ENCODE measurements at places on chromosomes 1 and 21.

DNA sequence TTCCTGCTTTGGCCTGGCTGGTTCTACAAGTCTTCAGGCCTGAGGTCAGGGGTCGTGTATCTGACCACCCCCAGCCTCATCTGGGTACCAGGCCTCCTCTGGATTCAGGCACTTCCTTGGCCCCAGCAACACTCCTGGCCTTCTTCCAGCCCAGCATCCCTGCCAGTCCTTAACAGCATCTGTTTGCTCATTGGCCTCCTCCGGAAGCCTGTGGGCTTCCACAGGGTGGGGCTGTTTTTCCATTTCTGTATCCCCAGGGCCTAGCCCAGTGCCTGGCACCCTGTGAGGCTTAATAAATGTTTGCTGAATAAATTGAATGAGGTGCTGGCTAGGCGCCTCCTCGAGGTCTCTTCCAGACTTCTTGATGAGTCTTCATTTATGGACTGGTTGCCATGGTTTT lies 21.5 kb upstream of the GPR37L1 start:
- DNase-seq, result no peak

DNA sequence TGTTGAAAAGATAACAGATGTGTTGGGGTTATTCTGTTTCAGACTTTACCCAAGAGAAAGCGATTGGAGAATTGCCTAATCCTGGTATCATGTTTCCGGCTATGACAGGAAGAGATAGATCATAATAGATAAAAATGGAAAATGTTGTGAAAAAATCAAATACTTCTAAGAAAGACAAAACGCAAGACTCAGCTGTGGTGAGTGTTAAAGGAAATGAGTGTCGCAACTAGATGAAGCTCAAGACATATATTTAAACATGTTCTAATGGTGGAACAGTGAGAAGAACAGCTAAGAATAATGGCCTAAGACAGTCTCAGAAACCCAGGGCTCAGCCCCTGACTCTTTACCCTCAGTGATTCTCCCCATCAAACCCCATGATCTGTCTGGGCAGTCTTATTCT lies 426.7 kb upstream of the RUNX1 start:
- no peak for DNase-seq

DNA sequence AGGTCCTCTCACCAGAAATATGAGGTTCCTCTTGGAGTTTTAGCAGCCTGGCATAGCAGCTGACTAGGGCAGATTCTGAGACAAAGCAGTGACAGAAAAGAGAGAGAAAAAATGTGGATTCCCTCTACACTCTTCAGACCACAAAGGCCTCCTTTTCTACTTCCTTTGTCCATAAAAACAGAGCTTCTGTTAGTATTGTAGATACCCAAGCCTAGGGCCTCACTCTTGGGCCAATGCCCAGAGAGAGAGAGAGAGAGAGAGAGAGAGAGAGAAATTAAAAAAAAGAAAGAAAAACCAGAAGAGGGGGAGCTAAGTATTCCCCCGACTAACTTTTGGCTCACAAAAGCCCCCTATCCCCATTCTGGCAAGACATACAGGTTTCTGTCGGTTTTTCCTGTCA lies 2.4 kb upstream of the ZRANB2 start:
- DNase-seq, result no peak

- DNase-seq, result no peak
Measured at GRCh38 chr1:5809207-5809788, 182.9 kb downstream of the NPHP4 start.

- no peak for DNase-seq
Measured at GRCh38 chr1:79190074-79190473, 183.5 kb upstream of the ADGRL4 start.

DNA sequence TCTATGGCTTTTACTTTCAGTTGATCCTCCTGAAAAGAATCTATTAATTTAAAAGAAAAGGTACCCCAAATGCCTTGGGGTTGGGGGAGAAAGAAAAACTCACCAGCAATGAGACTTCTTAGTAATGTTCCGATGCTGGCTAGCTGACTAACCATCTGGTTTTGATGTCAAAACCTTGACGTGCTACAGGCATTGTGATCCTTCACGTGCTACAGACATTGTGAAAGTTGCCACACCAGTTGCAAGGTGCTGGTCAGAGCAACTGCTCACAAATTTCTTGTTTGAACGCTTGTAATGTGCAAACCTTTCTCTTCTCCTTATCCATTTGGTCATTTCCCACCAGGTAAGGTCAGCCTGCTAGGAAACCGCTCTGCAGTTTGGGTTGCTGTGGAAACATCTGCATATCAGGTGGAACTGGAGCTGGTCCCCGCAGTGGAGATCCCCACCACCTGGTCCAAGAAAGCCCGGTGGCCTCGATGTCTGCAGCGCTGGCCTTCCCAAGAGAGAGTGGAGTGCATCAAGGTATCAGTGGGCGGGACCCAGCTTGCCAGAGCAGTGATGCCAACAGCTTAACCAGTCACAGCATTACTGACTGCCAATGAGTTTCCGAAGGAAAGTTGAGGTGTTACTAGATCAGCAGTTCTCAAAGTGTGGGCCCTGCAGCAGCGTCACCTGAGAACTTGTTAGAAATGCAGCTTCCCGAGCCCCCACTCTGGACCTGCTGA lies 16.1 kb downstream of the MAB21L3 start:
- DNase-seq, result no peak

DNA sequence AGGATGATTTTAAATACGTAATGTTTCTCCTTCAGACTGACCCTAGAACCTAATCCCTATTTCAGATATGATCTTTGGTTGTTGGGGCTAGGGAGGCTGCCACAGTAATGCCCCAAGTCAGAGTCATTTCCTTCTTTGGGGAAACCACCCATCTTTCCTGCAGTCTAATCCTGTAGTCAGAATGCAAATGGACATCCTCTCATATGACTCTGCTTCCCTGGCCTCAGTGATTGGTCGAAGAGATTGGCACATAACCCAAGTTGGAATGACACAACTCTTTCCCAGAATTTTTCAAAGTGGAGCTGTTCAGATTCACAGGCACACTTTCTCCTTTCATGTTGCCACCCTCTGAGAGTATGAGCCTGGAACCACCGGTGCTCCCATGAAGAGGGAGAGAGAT lies 58.8 kb upstream of the ZNF644 start:
- DNase-seq, result no peak

GRCh38 chr1:35650416-35650815 lies 9.1 kb upstream of the PSMB2 start:
- no peak for DNase-seq

DNA sequence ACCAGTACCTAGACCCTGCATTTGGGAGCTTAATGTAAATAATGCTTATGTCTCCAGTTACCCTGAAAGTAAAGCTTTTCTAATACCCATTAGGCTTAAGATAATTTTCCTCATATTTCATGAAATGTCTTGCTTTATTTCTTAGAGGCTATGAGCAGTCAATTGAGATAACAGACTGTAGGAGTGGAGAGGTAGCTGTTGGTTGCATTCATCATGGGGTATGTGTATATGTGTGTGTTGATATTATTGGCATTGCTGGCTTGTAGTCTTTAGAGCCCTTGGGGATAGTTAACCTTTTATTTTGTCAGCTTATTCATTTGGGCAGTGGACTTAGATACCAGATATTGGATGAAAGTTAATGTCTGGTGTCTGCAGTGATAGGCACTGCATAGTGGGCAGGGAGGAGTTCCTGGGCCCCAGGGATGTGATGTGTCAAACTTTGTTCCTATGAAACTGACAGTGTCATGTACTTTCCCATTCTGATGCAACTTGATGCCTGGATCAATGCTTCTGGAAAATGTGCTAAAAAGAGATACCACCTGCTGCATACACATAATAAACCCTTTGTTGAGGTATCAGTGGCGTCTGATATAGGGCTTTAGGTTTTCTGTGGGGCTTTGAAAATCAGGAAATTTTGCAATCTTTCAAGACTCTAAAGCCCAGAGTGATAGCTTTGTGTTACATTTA lies 83.9 kb downstream of the MAST2 start:
- no peak for DNase-seq

DNA sequence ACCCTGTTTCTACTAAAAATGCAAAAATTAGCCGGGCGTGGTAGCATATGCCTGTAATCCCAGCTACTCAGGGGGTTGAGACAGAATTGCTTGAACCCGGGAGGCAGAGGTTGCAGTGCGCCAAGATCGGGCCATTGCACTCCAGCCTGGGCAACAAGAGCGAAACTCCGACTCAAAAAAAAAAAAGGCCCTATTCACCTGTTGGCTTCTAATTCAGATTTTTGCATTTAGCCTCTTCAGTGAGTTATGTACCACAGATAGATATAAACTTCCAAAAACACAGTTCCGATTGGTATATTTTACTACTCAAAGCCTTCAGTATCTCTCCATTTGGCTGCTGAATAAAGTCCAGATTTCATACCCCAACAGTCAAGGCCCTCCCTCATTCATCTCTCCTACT lies 42.7 kb downstream of the POU2F1 start:
- DNase-seq, result no peak

DNA sequence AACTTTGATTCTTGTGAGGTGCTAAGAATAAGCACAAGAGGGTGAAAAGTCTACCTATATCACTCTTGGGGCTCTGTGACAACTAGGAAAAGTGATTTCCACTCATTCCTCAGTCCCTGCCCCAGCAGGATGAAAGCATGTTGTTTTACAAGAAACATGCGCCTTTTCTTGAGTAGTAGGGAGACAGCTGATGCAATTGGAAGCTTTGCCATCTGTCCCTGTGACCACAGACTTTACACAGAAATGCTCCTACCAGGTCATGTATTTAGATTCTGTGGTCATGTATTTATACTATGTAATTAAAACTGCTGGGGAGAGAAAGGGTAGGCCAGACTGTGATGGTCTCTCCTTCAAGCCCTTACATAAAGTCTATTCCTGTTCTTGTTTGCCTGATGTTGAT lies 445.5 kb downstream of the PTPRC start:
- no peak for DNase-seq

GRCh38 chr1:53182111-53182593 lies 14.5 kb upstream of the CPT2 start:
- DNase-seq, result peak; percentile 86

DNA sequence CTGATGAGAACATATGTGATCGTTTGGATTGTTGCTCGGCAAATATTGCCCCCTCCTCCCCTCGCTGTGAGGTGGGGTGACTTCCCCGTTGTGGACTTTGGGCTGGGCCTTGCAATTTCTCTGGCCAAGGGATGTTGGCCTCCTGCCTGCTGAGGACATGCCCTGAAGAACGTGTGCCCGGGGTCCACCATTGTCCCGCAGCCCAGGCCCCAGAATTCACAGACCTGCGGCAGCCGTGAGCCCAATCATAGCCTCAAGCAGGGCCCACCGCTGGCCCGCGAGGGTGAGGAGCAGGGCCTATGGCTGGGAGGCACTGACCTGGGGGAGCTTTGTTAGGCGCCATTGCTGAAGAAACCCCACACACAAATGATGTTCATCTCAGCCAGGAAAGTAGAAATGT lies 58.3 kb upstream of the ACTRT2 start:
- DNase-seq, result no peak
